ENCODE measurements at places on chromosomes 7 and 10.

DNA sequence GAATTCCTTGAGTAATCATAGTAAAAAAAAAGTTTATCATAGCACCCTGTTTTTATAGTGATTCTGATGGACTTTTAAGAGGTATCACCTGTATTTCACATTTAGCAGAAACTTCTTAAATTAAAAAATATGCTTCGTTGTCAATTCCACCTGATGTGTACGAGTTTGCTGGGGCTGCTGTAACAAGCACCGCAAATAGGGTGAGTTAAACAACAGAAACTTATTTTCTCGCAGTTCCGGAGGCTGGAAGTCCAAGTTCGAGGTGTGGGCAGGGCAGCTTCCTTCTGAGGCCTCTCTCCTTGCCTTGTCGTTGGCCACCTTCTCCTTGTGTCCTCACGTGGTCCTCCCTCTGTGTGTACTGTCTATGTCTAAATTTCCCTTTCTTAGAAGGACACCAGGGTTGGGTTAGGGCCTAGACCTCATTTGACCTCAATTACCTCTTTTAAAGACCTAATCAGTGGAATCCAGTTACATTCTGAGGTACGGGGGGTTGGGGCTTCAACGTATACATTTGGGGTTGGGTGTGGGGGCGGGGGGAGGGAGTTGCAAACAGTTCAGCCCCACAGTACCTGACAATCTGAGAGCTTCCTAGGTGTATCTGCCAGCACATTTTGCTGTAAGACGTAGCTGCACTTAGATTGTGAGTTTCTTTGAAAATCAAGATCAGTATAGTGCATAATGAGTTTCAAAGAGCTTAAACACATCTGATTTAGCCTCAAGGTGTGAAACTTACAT, 72.7 kb downstream of the RBM33 start:
- DNase-seq = no peak

DNA sequence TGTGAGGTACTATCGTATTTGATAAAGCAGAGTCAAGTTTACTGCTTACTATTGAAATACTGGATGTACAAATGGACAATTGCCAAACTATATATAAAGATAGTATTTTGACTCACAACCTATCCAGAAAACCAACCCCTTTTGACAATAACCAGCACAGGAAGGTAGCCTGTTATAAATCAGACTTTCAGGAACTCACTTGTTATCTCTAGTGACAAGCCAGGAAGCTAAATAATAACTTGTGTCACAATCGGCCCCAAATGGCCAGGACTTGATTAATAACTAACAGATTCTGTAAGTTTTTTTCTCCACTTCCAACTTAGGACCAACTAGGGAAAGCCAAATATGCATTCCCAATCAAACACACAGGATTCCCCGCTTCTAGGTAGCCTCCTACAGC, 38.8 kb upstream of the SLC35G1 start:
- no peak for DNase-seq

- no peak for DNase-seq
Observed at GRCh38 chr7:128835231-128835751, 5.1 kb downstream of the FLNC start.

DNA sequence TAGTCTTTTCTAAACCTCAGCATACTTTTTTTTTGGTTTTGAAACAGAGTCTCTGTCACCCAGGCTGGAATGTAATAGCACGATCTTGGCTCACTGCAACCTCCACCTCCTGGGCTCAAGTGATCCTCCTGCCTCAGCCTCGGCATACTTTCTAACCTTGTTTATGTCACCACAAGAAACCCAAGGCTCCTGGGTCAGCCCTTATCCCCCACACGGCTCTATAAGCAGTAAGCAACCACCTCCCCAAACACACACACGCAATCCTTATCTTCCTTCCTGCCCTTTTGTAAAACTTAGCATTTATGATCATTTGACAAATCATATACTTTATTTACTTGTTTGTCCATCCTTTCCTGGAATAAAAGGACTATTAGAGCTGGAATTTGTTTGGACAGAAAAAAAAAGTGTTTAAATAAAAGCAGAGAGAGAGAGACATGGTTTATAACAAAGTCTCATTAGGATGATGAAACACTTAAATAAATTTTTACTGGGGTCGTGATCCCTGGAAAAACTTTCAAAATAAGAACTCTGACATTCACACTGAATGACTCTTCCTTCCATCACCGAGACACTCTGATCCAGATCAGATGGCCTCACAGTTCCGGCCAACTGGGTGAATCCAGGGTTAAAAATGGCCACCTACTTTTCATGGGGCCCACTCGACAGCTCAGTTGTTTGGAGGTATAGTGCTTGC, 72.7 kb upstream of the PIK3CG start:
- no peak for DNase-seq

GRCh38 chr10:116878123-116878522, 28.8 kb downstream of the ENO4 start:
- no peak for DNase-seq

GRCh38 chr7:144024213-144024612, 24.1 kb downstream of the OR6B1 start:
- DNase-seq = no peak

DNA sequence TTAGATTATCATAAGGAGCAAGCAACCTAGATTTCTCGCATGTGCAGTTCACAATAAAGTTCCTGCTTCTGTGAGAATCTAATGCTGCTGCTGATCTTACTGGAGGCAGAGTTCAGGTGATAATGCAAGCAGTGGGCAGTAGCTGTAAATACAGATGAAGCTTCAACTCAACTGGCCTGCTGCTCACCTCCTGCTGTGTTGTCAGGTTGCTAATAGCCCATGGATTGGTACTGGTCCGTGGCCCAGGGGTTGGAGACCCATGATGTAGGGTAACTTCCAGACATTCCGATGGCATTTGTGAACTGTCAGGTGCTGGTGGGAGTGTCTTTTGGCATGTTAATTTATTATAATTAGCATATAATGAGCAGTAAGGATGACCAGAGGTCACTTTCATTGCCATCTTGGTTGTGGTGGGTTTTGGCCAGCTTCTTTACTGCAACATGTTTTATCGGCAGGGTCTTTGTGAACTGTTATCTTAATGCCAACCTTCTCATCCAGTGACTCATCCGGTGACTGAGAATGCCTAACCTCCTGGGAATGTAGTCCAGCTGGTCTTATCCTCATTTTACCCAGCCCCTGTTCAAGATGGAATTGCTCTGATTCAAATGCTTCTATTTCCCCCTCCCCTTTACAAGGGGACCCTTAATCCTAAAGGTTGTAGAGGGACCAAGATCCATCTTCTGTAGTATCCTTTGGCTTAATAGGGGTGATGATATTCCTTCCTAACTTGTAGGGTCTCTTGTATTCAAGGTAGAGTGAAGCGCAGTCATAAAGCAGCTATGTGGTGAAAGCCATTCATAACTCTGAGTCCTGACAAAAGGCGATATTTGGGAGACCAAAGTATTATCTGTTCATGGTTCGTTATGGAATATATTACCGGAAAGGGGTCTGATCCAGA, 165.8 kb downstream of the CCSER2 start:
- DNase-seq = no peak

- no peak for DNase-seq
Observed at GRCh38 chr10:35271086-35271858, 65.0 kb upstream of the CCNY start.

GRCh38 chr10:677750-678661, 11.5 kb downstream of the DIP2C start:
- no peak for DNase-seq

GRCh38 chr7:121832347-121832746, 40.6 kb upstream of the PTPRZ1 start:
- no peak for DNase-seq

DNA sequence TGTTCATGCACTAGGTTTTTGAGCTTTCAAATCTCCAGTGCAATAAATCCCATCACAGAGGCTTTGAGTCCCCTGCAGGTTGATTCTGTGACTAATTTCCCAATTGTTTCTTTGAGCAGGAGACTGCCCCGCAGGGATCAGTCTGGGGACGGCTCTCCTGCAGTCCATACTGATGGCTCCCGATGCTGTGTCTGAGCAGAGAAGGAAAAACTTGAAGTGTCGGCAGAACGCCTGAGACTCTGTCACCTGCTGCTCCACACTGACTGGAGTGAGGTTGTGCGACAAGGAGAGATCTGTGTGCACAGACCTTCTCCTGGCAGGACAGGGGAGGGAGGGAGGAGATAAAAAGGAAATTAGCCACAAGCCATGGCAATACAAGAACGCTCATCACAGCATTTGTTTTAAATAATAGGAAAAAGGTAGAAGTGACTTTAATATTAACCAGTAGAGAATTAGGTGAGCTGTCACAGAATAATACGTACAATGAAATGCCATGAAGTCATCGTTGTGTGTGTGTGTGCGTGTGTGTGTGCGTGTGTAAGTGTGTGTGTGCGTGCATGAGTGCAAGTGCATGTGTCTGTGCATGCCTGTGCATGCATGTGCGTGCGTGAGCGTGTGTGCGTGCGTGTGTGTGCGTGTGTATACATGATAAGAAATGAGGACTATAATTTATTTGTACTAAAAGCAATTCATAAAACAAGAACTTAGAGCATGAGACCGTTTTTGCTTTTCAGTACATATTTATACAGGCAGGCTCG, 38.2 kb downstream of the HTR5A start:
- no peak for DNase-seq

- DNase-seq = no peak
Observed at GRCh38 chr7:135978624-135979023, 1.5 kb upstream of the MTPN start.

GRCh38 chr10:3172081-3172445, 519 bp downstream of the PITRM1 start:
- no peak for DNase-seq

DNA sequence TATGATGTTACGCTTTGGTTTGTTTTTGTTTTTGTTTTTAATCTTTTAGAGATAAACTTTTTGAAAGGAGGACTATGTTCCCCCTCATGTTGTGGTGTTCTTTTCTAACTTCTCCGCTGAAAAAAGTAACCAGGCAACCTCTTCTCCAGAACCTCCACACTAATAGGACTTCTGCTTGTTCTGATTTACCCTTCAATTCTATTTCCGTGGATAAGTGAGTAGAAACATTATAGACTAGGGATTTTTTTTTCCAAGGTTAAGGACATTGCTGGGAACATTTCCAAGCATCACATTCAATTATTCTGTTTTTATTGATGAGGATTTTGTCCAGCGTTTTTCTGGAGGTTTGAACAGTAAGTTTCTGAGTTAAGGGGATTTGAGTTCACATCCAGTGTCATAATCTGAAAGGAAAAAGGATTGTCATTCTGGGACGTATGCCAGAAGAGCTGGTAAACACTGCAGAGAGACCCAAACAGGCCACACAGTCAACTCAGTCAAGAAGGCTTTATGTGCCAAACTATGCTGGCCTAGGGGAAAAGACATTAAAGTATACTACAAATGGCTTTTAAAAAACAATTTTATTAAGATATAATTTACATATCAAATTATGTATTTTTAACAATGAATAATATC, 28.3 kb upstream of the RALA start:
- no peak for DNase-seq
